ENCODE measurements at places on chromosomes 4 and X. TPM values are rescaled to one million over a fixed set of nuclear protein-coding genes. Genes with fewer than 3 reads are reported as not detected.

UGT2B15 gene
- total RNA-seq = 2.6 TPM

TEX13D gene
- total RNA-seq = not detected

SPANXC gene
- not detected for total RNA-seq

SSX3 gene
- not detected for total RNA-seq

TBX22 gene
- total RNA-seq = not detected

RP2 gene
- total RNA-seq = 9.1 TPM

TRPC5OS gene
- total RNA-seq = not detected

- DNase-seq = no peak
Observed at GRCh38 chr4:178271386-178271785, 829.1 kb upstream of the AGA start.

DNA sequence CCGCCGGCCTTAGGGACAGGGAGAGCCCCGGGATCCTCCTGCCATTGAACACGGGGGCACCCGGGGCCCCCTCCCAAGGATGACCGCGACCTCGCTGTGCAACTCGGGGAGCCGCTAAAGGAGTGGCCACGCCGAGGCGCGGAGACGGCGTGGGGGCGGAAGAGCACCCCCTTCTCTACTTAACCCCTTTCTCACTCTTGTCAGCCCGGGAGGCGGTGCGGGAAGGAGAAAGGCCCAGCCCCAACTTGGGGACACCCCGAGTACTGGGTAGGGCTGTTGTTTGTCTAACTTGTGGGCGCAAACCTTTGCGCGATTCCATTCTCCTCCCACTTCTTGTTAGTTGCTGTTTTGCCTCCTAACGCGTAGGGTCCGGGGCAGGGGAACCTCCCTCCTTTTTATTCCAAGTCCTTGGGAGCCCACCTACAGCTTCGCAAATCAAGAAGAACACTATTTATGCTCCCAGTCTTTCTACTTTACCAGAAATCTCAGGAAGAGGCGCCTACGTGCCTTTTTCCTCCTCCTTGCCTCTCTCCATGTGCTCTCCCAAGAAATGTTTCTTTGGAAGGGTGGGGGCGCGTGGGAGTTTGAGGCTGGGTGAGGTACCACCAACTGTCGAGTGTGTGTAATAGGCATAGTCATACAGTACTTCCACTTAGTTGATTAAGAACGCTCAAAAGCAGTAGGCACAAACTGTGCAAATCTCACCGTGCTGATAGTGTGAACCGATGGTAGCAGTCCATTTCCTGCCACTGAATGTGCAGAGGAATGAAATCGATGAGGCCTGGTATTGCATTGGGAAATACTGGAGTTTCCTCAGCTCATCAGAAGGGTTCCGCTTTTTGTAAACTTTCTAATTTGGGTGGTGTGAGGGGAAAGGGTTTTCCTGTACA, 813 bp downstream of the DIAPH2 start:
- DNase-seq = peak; percentile 45

- no peak for DNase-seq
Observed at GRCh38 chr4:40446839-40447238, 111.7 kb downstream of the CHRNA9 start.

- DNase-seq = no peak
Observed at GRCh38 chr4:77393996-77394395, 211.6 kb upstream of the CXCL13 start.

- no peak for DNase-seq
Observed at GRCh38 chr4:95155759-95156451, 392.9 kb downstream of the UNC5C start.

GRCh38 chr4:2415881-2416563, 2.4 kb downstream of the ZFYVE28 start:
- DNase-seq = no peak

DNA sequence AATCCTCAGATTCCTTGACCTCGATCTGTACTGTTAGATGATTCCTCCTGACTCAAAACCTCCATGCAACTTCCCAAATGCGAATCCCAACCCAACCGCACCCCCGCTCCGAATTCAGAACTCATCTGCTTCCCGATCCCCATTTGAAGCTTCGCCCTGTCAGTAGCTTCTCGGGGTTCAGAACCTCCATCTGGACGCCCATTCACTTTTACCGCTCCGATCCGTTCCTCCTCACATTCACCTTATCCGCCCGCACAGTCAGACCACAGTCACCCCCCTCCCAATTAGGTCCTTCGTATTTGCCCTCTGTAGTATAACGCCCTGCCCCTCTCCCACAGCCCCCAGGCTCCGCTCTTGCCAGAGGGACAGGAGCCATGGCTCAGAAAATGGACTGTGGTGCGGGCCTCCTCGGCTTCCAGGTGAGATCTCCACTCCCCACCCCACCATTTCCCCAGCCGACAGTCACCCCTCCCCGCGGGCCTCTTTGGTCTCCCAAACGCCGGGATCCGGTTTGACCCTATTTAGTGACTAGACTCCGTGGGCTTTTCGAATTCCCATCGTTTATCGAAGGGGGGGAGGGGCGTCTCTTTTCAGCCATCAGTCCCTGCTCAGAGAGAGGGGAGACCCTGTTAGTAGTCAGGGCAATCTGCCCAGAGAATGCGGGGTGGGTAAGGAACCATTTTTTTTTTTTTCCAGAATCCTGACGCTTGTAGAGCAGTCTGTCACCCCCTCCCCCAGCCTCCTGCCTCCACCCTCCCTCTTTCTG, 691 bp downstream of the MAGED1 start:
- no peak for DNase-seq

DNA sequence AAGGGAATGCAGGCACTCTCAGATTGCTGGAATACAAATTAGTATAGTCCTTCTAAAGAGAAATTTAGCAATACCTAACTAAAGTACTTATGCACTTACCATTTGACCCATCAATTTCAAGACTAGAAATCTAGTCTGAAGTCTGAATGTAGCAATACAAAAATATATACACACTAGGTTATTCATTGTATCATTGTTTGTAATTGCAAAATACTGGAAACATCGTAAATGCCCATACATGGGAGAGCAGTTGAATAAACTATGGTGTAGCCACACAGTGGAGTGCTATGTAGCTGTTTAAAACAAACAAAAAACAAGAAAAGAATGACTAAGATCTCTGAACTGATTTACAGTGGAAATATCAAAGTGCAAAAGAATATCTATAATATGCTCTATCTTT, 346.4 kb downstream of the ZNF674 start:
- no peak for DNase-seq

- DNase-seq = no peak
Observed at GRCh38 chr4:79907001-79907400, 166.0 kb downstream of the ANTXR2 start.

DNA sequence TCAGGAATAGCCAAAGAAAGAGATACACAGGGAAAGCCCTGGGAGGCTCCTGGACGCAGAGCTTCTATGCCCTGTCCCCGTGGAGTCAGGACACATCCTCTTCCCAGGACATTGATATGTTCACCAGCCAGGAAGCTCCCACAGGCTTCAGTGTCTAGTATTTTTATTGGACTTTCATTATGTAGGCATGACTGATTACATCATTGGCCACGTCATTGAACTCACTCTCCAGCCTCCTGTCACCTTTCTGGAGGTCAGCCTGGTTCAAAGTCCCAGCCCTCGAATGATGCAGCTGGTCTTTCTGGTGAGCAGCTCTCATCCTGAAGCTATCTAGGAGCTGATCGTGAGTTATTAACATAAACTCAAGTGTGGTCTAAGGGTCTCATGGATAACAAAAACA, 104.1 kb downstream of the CPEB2 start:
- DNase-seq = peak; percentile 14

DNA sequence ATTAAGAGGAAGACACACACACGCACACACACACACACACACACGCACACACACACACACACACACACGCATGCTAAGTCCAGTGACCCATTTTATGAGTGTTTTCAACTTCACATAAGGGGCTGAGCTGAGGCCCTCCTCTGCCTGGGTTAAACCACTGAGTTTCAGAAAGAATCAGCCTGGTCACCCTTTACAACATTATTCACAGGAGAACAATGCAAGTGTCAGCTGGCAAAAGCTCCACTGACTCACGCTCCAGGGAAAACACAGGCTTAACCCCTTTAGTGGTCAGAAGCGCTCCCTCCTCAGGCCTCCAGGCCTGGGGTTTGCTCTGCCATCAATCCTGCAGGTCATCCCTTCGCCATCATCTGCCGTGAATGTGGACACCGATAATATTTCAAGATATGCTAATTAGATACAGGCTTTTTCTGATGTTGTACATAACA, 46.9 kb downstream of the ACOX3 start:
- DNase-seq = peak; percentile 53

DNA sequence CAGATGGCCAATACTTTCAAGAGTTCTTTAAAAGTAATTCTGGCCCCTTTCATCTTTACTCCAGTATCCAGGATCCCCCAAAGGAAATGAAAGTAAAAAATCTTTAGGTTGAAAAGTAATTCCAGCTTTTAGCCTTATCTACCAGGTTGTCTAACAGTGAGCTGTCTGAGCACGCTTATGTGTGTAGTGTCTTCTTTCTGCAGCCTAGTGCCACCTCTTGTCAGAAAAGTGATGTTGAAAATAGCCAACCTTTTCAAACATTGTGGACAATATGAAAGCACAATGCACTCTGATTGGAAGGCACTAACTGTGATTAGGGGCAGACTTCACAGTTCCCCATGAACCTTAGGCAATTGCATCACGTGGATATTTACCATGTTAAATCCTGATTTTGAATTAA, 92.1 kb downstream of the RELL1 start:
- no peak for DNase-seq

- DNase-seq = no peak
Observed at GRCh38 chr4:61783050-61783449, 582.9 kb downstream of the ADGRL3 start.

DNA sequence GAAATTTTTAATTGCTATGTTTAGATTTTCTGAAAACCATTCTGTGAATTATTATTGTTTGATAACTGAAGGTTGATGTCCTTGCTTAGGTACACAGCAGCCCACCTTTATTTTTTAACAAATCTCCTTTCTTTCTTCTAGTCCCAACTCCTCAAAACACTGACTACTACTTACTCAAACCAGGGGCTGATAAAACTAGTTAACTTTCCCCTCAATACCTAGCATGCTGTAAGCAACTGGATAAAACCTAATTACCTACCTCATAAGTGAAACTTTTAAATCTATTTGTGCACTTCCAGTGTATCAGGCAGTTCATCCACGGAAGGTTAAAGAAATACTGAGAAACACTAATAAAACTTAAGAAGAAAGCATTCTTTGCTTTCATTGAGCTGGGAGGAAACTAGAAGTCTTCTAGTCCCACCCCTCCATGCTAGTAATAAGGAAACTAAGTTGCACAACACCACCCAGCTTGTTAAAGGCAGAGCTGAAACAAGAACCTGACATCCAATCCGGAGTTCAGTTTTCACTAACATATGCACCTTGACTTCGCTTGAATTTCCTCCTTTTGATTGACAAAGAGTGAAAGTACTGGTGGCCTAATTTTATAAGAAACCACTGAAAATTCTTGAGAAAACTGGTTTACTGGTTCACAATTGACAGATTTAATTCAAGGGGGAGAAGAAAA, 180.2 kb upstream of the TET2 start:
- peak; percentile 31 for DNase-seq

DNA sequence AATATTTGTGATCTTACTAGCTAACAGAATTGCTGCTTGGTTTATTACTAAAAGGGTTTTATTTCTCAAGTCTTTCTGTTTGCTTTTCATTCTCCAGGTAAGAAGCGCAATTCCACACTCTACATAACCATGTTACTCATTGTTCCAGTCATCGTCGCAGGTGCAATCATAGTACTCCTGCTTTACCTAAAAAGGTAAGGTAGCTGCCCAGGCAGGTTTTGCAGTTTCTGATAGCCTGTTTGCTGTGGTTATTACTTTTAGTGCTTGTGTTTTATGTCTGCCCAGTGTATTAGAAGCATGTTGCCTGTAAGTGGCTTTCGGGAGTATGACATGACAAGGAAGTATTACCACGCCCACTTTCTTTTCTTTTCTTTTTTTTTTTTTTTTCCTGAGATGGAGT, 46.4 kb downstream of the IL13RA1 start:
- DNase-seq = peak; percentile 56

GRCh38 chr4:150381036-150381435, 200.9 kb upstream of the MAB21L2 start:
- DNase-seq = no peak

GRCh38 chr4:104751468-104751867, 256.8 kb upstream of the CXXC4 start:
- no peak for DNase-seq

GRCh38 chrX:12139934-12140611, 1.8 kb downstream of the FRMPD4 start:
- no peak for DNase-seq

GRCh38 chrX:110001740-110002299, 1.1 kb upstream of the TMEM164 start:
- DNase-seq = no peak

- no peak for DNase-seq
Observed at GRCh38 chr4:77859256-77859655, 3.4 kb upstream of the MRPL1 start.

- DNase-seq = no peak
Observed at GRCh38 chr4:183342541-183343533, 20.6 kb upstream of the CLDN24 start.

DNA sequence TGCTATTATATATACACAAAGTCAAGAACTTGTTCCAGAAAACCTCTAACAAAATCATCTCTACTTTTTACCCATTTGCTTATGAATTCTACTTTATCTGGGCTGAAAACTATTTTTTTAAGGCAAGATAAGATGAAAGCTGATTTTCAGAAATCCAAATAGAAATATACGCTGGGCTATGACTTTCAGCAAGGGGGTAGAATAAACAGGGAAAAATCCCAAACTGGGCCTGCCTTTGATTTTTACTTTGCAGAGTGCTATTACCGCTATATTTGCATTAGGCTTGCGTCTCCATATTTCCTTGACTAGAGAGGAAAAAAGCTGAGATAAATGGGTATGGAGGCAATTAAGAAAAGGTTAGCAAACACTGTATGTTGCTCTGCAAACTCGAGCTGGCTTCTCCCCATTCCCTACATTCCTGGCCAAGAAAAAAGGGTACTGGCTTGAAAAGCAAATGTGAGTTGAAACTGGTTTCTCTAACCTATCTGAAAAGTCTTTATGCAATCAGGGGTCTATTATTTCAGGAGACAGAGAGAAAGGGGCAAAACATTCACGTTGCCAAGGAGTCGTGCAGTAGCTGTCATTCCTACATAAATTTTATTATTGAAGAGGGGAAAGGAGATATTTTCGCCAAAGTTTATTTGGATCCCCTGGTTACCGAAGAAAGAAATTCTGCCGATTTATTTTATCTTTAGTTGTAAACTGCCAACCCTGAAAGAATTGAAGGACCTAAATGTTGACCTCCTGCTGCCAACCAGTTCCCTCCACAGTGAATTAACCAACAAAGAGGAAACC, 2.2 kb downstream of the TMEM47 start:
- no peak for DNase-seq

DNA sequence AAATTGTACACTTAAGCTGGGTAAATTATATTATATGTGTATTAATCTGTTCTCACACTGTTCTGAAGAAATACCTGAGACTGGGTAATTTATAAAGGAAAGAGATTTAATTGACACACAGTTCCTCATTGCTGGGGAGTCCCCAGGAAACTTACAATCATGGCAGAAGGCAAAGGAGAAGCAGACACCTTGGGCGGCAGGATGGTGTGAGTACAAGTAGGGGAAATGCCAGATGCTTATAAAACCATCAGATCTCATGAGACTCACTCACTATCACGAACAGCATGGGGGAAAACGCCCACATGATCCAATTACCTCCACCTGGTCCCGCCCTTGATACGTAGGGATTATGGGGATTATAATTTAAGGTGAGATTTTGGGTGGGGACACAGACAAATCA, 34.9 kb downstream of the PDE5A start:
- no peak for DNase-seq

GRCh38 chrX:129665916-129666644, 11.3 kb upstream of the APLN start:
- no peak for DNase-seq

- no peak for DNase-seq
Observed at GRCh38 chr4:25002681-25003080, 28.1 kb downstream of the LGI2 start.

All from transverse colon (tissue), 4 donors.